ENCODE measurements at places on chromosomes 11 and 22.

- no peak for DNase-seq
Observed at GRCh38 chr22:45911601-45912271, 65.2 kb downstream of the WNT7B start.

DNA sequence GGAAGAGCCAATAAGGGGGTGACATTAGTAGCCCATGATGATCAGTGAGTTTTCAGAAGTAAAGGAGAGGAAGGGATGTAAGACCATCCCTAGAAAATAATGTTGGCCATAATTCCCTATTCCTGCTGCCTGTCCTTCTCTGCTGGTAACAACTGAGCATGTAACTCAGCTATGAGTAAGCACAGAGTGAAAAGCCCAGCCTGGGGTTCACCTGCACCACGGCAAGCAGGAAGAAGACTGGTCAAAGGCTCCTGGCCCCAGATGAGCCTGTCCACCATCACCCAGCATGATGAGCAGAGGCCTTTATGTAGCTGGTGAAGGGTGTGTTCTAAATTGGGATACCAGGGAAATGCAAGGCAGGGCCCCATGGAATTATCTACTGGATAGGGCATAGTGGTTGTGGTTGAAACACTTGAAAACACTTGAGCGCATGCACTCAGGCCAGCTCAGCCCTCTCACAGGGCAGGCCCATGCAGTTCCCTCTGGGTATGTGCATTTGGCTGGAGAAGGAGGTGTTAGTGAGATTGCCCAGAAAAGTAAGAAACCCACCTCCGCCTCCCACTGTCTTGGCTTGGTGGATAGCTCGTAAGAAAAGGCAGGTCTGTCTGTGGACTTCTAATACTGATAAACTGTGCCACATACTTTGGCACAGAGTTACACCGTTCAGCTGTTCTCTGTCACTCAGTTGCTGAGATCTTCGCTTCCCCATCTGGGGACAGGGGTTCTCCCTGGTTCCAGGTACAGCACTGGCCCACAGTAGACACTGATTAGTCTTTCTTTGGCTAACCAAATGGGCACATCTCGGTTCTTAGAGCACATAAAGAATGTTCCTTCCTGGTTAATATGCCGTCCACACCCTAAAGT, 86.8 kb downstream of the AMOTL1 start:
- no peak for DNase-seq

DNA sequence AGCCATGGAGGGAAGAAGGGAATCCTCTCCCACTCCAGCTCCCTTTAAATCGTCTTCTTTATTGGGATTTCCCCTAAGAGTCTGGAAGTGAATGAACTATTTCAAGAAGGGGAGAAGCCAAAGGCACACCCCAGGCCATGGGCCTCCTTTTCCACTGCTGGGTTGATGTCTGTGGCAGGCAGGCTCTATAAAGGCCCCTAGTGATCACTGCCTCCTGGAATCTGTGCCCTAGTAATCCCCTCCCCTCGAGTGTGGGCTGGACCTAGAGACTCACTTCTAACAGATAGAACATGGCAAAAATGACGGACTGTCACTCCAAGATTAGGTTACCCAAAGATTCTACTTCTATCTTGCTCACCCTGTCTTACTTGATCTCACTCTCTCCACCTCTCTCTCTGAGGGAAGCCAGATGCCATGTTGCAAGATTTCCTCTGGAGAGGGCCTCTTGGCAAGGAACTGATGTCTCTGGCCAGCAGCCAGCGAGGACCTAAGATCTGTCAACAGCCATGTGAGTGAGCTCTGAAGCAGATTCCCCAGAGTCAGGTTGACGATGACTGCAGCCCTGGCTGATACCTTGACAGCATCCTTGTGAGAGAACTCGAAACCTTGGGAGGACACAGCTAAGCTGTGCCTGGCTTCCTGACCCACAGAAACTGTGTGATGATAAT, 444.8 kb downstream of the SOX6 start:
- no peak for DNase-seq

DNA sequence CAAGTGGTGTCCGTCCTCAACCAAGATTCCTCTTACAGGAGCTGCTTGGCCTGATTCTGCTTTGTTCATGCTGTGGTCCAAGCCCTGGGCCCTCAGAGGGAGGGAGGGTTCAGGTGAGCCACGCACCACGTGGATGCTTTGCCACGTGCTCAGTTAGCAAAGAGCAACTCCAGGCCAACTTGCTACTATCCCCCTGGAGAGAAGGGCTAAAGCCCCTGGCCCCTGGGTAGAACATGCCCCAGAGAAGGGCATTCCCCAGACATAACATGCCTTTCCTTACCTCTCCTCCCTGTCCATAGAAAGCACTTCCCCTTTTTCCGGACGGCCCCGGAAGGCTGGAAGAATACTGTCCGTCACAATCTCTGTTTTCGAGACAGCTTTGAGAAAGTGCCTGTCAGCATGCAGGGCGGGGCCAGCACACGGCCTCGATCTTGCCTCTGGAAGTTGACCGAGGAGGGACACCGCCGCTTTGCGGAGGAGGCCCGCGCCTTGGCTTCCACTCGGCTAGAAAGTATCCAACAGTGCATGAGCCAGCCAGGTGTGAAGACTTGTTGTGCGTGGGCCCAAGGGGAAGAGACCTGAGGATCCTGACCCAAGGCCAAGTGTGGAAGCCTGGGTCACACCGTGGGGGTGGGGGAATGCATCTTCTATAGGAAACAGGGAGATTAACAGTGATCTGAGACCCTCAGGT, 8.8 kb downstream of the FOXR1 start:
- no peak for DNase-seq

DNA sequence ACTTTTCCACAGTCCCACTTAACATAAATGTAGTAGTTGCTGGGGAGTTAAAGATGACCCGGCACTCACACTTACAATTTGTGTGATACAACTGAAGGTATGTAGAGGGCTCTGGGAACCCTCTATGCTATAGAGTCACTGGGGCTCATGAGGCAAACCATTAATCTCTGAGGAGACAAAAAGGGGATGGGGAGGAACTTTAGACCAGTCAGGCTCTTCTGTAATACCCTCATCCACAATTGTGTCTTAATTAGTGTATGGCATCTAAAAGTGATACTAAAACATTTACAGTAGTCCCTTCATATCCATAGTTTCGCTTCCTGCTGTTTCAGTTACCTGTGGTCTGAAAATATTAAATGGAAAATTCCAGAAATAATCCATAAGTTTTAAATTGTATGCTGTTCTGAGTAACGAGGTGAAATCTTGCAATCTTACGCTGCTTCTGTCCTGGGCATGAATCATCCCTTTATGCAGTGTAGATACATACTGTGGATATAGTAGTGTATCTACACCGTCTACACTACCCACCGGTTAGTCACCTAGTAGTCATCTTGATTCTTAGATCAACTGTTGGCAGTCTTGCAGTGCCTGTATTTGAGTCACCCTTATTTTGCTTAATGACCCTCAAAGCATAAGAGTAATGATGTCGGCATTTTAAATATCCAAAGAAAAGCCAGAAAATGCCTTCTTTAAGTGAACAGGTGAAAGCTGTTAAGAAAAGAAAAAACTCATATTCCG, 12.2 kb downstream of the CBL start:
- DNase-seq, result peak; percentile 44

DNA sequence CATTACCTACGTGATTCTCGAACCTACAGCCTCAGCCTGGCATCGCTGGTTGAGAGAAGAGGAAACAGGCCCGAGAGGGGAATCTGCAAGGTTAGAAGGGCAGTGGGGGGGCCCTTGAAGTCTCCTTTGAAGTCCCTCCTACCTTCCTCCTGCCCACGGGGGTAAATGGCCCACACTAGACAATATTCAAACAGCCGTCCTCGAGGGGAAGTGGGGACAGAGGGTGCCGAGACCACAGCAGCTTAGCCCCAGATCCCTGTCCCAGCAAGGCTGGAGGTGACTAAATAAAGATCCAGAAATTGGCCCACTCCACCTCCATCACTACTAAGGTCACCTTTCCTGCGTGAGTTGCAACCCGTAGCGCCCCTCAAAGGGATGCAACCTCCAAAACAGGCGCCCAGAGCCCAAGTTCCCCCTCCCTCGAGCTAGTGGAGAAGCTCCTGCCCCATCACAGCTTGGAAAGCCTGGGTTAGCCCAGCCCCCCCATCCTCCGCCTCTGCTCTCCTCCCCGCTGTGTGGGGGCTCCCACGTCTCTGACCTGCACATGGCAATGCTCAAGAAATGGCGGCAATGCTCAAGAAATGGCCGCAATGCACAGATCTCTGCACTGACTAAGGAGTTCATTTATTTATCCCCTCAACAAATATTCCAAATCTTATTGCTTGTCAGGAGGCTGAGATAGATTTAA, 788 bp upstream of the RASL10A start:
- no peak for DNase-seq
